Activated naive CD8-positive, alpha-beta T cell treated with anti-CD3 and anti-CD28 coated beads for 36 hours (primary cell): ENCODE measurements at places on chromosomes 3 and 15. TPM values are rescaled to one million over a fixed set of nuclear protein-coding genes. Genes with fewer than 3 reads are reported as not detected.

MAP1A gene
- total RNA-seq: 0.68 TPM

SSUH2 gene
- total RNA-seq: 0.20 TPM

OR4F6 gene
- total RNA-seq: not detected

GOLGA8T gene
- total RNA-seq: not detected

MEX3B gene
- 0.33 TPM for total RNA-seq

TRH gene
- total RNA-seq: not detected

ITIH1 gene
- not detected for total RNA-seq

USP50 gene
- total RNA-seq: not detected

ATP10A gene
- total RNA-seq: 26.8 TPM

ADAMTSL3 gene
- total RNA-seq: not detected

FILIP1L gene
- 0.48 TPM for total RNA-seq

NFKBIZ gene
- total RNA-seq: 57.7 TPM

CLPX gene
- 74.9 TPM for total RNA-seq

WNT7A gene
- not detected for total RNA-seq

SLC28A2 gene
- total RNA-seq: not detected

TTC21A gene
- 0.78 TPM for total RNA-seq

DGKG gene
- total RNA-seq: 0.58 TPM

KLHL40 gene
- total RNA-seq: not detected

DAZL gene
- not detected for total RNA-seq

GREM1 gene
- total RNA-seq: not detected

FBXO40 gene
- not detected for total RNA-seq

GHSR gene
- not detected for total RNA-seq

GOLGA8N gene
- 4.0 TPM for total RNA-seq

TPRG1 gene
- 1.1 TPM for total RNA-seq

PYGO1 gene
- total RNA-seq: not detected

PCLAF gene
- 126 TPM for total RNA-seq

MINAR1 gene
- 0.46 TPM for total RNA-seq

ARGFX gene
- total RNA-seq: not detected

LAMB2 gene
- total RNA-seq: not detected

PTPRG gene
- 0.06 TPM for total RNA-seq

AP3B2 gene
- total RNA-seq: 0.10 TPM

CASR gene
- total RNA-seq: not detected

SLC12A8 gene
- total RNA-seq: 1.8 TPM

BCHE gene
- not detected for total RNA-seq

AGBL1 gene
- not detected for total RNA-seq
